SK-N-SH (cell line): ENCODE measurements at places on chromosomes 7 and 10.
A peak's percentile ranks its signal among the peaks of the same experiment; 100 is the strongest.

- no peak overlapping the region for H3K4me3 ChIP-seq
- DNase-seq = no peak
- H3K27me3 ChIP-seq = no peaks in the 10 kb centered on the region
Observed at GRCh38 chr10:61779950-61780659, 117.4 kb downstream of the CABCOCO1 start.

GRCh38 chr10:100254191-100254590 lies 13.2 kb downstream of the CWF19L1 start:
- DNase-seq = no peak
- peaks cover 49% of the 10 kb centered on the region for H3K36me3 ChIP-seq
- H3K27me3 ChIP-seq = no peaks in the 10 kb centered on the region
- no peak overlapping the region for H3K4me3 ChIP-seq
- no peak overlapping the region for H3K27ac ChIP-seq

- no peaks in the 10 kb centered on the region for H3K36me3 ChIP-seq
- H3K4me3 ChIP-seq = no peak within 1 kb of the TSS
- peaks cover 11% of the 10 kb centered on the region; the same call in 1 of the 2 replicates for H3K4me1 ChIP-seq
- no peak within 1 kb of the TSS for H3K27ac ChIP-seq
- no peaks in the 10 kb centered on the region for H3K27me3 ChIP-seq
Observed at GRCh38 chr10:103479135-103479534, at the start of gene CALHM3. Gene CALHM3 (minus strand): TSS chr10:103479240. CDS start chr10:103479032, 208 bp downstream.

DNA sequence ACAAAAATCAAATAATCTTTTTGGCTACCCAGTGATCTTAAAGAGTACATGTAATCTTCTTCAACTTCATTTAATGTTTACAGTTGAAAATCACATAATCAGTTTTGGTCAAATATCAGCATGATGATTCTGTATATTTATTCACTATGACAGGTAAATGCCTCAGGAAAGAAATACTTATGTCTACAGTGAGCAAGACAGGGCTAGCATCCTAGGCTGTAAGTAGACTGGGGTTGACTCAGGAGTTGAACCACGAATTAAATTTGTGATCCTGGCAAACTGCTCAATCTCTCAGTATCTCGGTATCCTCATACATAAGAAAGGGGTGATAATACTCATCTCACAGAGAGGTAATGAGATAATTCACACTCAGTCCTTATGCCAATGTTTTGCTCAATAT lies 71.8 kb downstream of the SEMA3D start:
- peak; percentile 3 for DNase-seq
- H3K27me3 ChIP-seq = no peaks in the 10 kb centered on the region
- no peak overlapping the region for H3K4me3 ChIP-seq
- no peak overlapping the region for H3K27ac ChIP-seq

DNA sequence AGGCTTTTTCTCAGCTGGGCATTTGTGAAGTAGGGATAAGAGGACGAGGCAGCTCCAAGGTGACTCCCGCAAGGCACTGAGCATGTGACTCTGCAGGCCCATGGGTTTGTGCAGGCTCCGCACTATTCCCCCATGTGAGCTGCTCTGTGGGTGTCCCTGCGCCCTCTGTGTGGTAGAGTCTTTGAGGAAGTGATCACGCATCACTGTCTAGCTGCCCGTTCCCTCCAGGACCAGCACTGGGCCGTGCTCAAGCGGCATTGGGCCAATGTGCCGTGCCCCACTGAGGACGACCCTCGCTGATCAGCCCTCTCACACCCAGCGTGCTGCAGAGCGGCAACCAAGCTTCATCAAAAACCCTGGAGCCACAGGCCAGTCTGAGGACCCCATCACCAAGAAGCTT lies 7.5 kb downstream of the PRKAG2 start:
- peaks cover 37% of the 10 kb centered on the region for H3K27me3 ChIP-seq
- no peak overlapping the region for H3K4me3 ChIP-seq
- no peak for DNase-seq

DNA sequence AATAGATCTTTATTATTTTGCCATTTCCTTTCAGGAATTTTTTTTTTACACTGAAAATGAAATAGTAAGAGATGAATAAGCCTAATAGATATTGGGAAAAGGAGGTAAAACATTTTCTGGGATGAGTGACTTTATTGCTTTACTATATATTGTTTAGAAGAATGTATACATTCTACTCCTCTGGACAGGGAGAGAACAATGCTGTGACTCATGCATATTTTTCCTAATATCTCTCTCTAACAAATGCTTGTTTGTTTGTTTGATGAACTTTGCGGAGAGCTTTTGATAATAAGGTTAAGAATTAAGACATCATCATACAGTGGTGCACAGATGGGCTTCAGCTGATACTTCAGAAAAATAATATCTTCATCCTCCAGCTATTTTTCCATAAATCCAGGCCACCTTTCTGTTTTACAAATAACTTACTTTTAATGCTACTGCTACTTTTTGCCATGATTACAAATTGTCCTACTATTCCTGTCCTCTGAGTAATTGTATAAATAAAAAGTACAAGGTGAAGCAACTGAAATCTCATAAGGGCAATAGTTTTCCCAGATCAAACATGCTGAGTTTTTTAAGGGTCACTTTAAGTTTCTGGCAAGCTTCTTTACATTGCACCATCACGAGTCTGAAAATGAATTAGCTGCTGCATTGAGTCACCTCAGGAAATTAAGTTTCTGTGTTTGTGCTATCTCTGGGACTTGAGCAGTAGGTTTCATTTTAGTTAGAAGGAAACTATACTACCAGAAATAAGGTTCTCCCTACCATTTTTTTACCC lies 207.3 kb upstream of the POT1 start:
- H3K36me3 ChIP-seq = no peaks in the 10 kb centered on the region
- H3K4me3 ChIP-seq = no peak overlapping the region
- H3K27ac ChIP-seq = no peak overlapping the region
- H3K4me1 ChIP-seq = no peaks in the 10 kb centered on the region
- no peak for DNase-seq

DNA sequence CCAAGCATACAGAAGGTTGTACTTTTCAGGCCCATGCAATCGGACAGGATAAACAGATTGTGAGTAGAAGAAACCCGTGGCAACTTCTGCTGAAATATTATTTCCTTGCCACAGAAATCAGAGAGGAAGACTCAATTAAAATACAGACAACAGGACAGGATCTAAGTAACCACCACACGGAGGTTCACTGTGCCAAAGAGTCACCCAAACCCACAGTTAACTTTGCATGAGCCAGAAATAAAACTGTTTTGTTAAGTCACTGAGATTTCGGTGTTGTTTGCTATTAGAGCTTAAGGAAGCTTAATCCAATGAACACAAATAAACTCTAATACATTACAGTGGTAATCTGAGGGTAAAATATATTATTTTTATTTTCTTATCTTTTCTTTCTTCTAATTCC lies 14.0 kb downstream of the PNPLA8 start:
- H3K4me1 ChIP-seq = no peaks in the 10 kb centered on the region
- H3K27me3 ChIP-seq = no peaks in the 10 kb centered on the region
- H3K36me3 ChIP-seq = peaks cover 48% of the 10 kb centered on the region
- DNase-seq = no peak
- no peak overlapping the region for H3K27ac ChIP-seq

DNA sequence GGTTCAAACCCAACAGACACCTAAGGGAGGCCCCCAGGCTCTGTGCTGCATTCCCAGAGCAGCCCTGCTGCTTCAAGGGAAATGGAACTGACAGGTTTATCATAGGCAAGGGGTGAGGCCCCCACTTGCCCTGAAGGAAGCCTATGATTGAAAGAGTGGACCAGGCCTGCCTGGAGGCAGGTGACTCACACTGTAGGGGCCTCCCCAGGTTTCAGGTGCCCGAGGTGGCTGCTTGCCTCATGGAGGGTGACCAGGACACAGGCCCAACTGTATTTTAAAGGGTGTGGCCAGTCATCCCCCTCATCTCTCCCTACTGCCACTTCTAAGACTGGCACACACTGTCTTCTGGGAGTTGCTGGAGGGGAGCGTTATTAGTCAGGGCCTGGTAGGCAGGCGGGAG lies 85.4 kb downstream of the ATXN7L1 start:
- no peaks in the 10 kb centered on the region for H3K27me3 ChIP-seq
- H3K4me3 ChIP-seq = no peak overlapping the region
- H3K36me3 ChIP-seq = peaks cover 7% of the 10 kb centered on the region; the same call in 1 of the 2 replicates
- H3K4me1 ChIP-seq = peaks cover 22% of the 10 kb centered on the region
- no peak overlapping the region for H3K27ac ChIP-seq
- no peak for DNase-seq

- H3K27me3 ChIP-seq = no peaks in the 10 kb centered on the region
- no peaks in the 10 kb centered on the region for H3K36me3 ChIP-seq
- no peak overlapping the region for H3K4me3 ChIP-seq
- H3K4me1 ChIP-seq = no peaks in the 10 kb centered on the region
- H3K27ac ChIP-seq = no peak overlapping the region
- DNase-seq = no peak
Observed at GRCh38 chr10:36042135-36042534, 400.0 kb upstream of the FZD8 start.

DNA sequence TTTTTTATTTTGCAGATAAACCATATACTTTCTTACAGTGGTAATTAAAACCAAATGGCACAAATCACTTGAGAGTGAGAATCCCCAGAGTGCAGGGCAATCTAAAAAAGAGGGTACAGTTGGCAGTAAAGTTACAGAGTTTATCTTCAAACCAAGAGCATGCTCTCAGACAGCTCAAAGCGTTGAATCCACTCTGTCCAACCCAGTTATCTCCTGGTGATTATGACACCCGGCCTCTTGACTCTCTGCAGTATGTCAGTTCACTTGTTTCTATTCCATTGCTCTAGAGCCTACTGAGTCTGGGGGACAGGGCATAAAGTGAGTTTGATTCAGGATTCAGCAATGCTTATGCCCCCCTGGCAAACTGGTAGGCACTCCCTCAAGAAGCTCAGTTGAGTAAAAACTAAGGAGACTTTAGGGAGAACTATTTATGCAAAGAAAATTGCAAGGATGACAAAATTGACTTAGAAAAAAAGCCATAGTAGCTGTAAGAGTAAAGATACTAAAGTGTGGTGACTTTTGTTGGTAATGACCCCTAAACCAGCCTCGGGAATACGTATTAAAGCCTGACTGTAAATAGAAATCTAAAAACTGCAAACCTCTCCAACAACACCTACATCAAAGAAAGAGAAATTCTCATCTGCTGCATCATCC lies 55.5 kb downstream of the COL1A2 start:
- peaks cover 5% of the 10 kb centered on the region for H3K36me3 ChIP-seq
- peaks cover 11% of the 10 kb centered on the region for H3K4me1 ChIP-seq
- no peak overlapping the region for H3K27ac ChIP-seq
- no peaks in the 10 kb centered on the region for H3K27me3 ChIP-seq
- H3K4me3 ChIP-seq = no peak overlapping the region

- H3K27ac ChIP-seq = no peak overlapping the region
- H3K4me1 ChIP-seq = no peaks in the 10 kb centered on the region
- DNase-seq = no peak
- H3K4me3 ChIP-seq = no peak overlapping the region
Observed at GRCh38 chr7:91446819-91447218, 182.6 kb downstream of the FZD1 start.

GRCh38 chr7:113622796-113623195 lies 296.0 kb downstream of the PPP1R3A start:
- H3K4me3 ChIP-seq = no peak overlapping the region
- no peaks in the 10 kb centered on the region for H3K4me1 ChIP-seq
- no peaks in the 10 kb centered on the region for H3K27me3 ChIP-seq
- DNase-seq = no peak

- H3K36me3 ChIP-seq = no peaks in the 10 kb centered on the region
- H3K4me1 ChIP-seq = peaks cover 3% of the 10 kb centered on the region; the same call in 1 of the 2 replicates
- H3K4me3 ChIP-seq = no peak overlapping the region
Observed at GRCh38 chr7:117875566-117875965, 2.3 kb upstream of the CTTNBP2 start.

DNA sequence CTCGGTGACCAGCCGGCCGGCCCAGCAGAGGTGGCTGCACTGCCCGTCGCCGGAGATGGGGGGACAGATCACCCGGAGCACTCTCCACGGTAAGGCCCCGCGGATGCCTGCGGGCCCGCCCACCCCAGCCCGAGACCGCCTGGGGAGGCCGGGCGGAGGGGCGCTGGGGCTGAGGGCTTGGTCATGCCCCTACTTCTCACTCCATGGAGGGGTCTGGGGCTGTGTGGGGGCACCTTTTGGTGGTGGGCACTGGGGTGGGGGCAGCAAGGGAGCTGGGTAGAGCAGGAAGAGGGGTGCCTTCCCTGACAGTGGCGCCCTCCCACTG lies 61.8 kb downstream of the NEURL1 start:
- H3K36me3 ChIP-seq = no peaks in the 10 kb centered on the region
- H3K27me3 ChIP-seq = peaks cover 9% of the 10 kb centered on the region; the same call in 1 of the 2 replicates
- H3K27ac ChIP-seq = peak overlapping the region; percentile 45
- peaks cover 51% of the 10 kb centered on the region; the same call in 1 of the 2 replicates for H3K4me1 ChIP-seq

DNA sequence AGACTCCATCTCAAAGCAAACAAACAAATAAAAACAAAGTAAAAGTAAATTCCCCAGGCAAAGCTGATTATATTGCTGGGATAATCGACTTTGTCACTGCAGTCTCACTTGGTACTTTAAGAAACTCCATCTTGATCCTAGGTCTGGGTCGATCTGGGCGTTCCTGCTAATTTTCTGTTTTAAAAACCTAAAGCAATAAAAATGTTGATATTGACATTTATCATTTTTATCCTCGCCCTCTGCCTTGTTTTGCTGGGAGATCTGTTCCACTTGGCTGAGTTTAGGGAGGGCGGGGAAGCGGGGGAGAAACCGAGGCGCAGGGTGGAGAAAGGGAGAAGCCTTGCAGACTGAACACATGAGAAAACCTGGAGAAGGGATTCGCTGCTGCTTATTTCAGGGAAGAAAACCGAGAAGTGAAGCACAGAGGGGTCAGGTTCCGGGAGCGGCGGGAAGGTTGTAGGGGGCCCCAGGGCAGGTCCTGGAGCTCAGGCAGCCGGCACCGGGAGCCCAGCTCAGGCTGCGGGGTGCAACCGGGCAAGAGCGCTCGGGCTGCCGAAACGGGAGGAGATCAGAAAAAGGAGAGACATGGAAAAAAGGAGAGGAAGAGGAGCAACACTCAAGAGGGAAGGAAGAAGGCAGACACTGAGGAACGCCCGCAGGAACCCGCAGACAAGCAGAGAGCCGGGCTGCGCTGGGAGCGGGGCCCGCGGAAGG lies 27.3 kb upstream of the KMT2C start:
- DNase-seq = no peak
- no peaks in the 10 kb centered on the region for H3K27me3 ChIP-seq
- H3K4me1 ChIP-seq = peaks cover 13% of the 10 kb centered on the region
- no peaks in the 10 kb centered on the region for H3K36me3 ChIP-seq
- H3K27ac ChIP-seq = peak overlapping the region; percentile 92
- H3K4me3 ChIP-seq = peak overlapping the region; percentile 93

DNA sequence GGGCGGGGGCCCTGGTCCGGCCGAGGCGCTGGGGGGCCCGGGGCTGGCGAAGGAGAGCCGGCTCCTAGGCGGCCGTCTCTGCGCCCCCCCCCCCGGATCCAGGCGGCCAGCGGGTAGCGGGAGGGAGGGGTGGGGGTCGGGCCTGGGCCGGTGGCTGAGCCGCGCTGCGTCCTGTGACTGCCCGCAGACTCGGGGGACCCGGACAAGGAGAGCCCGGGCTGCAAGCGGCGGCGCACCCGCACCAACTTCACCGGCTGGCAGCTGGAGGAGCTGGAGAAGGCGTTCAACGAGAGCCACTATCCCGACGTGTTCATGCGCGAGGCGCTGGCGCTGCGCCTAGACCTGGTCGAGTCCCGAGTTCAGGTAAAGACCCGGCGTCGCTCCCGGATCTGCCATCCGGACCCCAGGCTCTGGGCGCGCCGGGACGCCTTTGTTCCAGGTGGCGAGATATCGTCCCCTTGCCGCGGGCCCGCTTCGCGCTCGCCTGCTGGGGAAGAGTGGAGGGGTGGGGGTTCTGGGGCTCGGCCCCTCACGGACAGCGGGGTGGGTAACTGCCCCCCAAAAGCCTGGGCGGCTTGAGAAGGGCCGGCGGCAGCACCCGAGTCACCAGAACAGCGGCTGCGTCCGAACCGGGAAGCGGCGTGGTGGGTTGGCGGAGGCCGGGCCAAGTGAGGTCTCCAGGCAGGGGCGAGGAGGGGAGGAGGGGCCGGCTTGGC lies 819 bp downstream of the UNCX start:
- H3K4me3 ChIP-seq = no peak overlapping the region
- peaks cover 79% of the 10 kb centered on the region for H3K27me3 ChIP-seq
- H3K27ac ChIP-seq = no peak overlapping the region
- DNase-seq = no peak
- H3K4me1 ChIP-seq = no peaks in the 10 kb centered on the region
